Osteocyte (in vitro differentiated cells): ENCODE measurements at places on chromosomes 6 and 20. TPM values are rescaled to one million over a fixed set of nuclear protein-coding genes. Genes with fewer than 3 reads are reported as not detected.
A peak's percentile ranks its signal among the peaks of the same experiment; 100 is the strongest.

ASIP gene
- not detected in 2 replicates for total RNA-seq

FAM83B gene
- 0.26 and 0.64 TPM in 2 replicates for total RNA-seq

DNA sequence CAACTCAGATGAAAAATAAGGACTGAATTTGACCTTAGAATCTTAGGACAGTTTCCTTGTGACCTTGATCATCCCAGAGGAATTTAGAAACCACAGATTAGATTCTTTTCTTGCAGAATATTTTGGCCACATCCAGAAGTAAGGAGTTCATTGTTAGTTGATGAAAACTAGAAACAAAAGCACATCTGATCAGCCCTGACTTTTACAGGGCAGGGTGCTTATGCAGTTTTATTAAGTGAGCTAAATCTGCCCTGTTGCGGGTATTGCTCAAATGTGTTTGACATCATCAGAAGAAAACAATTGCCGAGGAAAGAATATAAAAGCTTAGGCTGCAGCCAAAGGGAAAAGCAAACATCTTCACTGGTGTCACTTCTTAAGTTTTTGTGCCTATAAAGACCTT, 100.8 kb downstream of the MTFR2 start:
- peaks cover 2% of the 10 kb centered on the region for H3K4me1 ChIP-seq
- H3K27me3 ChIP-seq = no peaks in the 10 kb centered on the region
- DNase-seq = no peak
- peaks cover 1% of the 10 kb centered on the region for H3K36me3 ChIP-seq
- H3K4me3 ChIP-seq = no peak overlapping the region
- H3K27ac ChIP-seq = no peak overlapping the region

METTL24 gene
- total RNA-seq = not detected in 2 replicates

DNA sequence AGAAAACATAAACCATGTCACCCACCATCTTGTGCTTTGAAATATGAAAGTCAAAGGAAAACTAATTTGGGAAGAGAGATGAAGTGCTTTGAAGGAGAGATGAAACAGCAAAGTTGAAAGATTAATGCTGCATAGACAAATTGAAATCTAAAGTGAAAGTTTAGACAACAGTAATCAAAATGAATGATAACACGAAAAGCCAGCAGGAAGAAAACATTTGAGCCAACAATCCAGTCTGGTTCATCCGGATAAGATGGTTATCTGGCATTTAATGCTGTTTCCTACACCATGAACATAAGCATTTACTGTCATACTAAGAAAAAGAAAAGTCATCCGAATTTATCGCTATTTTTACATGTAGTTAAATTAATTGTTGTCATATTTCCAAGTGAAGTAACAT, 595 bp downstream of the HAO1 start:
- no peak overlapping the region for H3K27ac ChIP-seq
- DNase-seq = no peak
- no peaks in the 10 kb centered on the region for H3K36me3 ChIP-seq
- no peaks in the 10 kb centered on the region for H3K4me1 ChIP-seq
- no peak overlapping the region for H3K4me3 ChIP-seq

PEX6 gene
- total RNA-seq = 27.1 and 27.3 TPM in 2 replicates

DNA sequence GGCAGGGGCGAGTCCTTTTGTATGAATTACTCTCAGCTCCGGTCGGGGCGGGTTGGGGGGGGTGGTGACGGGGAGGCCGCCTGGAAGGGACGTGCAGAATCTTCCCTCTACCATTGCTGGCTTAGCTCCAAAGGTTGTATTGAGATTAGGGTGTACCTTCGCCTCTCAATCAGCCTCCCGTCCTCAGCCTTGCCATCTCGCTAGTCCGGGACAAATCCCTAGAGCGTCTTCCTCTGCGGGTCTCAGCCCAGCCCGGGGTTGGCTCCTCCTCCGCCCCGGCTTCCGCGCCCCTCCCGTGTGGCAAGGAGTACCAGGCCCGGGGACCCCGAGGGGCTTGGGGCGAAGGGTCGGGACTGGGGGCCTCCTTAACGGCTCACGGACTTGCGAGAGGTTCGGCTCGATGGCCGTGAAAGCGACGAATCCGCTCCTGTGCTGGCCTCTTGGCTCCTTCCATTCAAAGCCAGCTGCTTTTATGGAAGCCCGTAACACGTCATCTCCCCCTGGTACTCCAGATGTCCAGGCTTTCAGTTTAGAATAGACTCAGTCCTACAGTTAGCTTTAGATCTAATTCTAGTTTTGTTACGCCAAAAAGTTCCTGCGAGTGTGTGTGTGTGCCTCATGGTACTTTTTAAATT, 636 bp upstream of the EEF1A1 start:
- DNase-seq = peak; percentile 92
- H3K4me1 ChIP-seq = peaks cover 49% of the 10 kb centered on the region
- no peaks in the 10 kb centered on the region for H3K27me3 ChIP-seq
- peak overlapping the region; percentile 99 for H3K27ac ChIP-seq
- peaks cover 40% of the 10 kb centered on the region for H3K36me3 ChIP-seq
- peak overlapping the region; percentile 95 for H3K4me3 ChIP-seq

TRIM40 gene
- not detected in 2 replicates for total RNA-seq

DNA sequence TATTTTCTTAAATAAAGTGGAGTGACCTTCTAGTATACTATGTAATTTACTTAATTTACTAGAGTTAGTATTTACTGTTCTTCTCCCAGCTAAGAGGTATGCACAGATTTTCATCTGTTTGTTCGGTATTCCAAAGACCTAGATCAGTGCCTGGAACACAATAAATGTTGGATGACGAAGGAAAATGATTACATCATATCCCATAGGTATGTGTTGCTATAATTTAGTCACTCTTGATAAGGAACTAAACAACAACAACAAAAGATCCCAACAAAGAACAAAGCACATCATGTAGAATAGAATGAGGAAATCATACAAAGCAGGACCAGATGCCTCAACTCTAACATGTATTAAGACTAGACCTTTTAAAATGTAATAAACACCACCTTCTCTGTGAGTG, 89.6 kb upstream of the ADGRF1 start:
- H3K4me1 ChIP-seq = peaks cover 28% of the 10 kb centered on the region
- H3K27me3 ChIP-seq = peaks cover 4% of the 10 kb centered on the region
- no peak for DNase-seq
- H3K4me3 ChIP-seq = no peak overlapping the region

GRCh38 chr20:4227085-4227821, 211.9 kb upstream of the RNF24 start:
- H3K27ac ChIP-seq = no peak overlapping the region
- peaks cover 26% of the 10 kb centered on the region for H3K27me3 ChIP-seq
- no peaks in the 10 kb centered on the region for H3K36me3 ChIP-seq
- DNase-seq = no peak
- H3K4me1 ChIP-seq = no peaks in the 10 kb centered on the region
- H3K4me3 ChIP-seq = no peak overlapping the region

HLA-DQB1 gene
- total RNA-seq = not detected in 2 replicates

GRCh38 chr6:27669295-27669623, 196.4 kb upstream of the ZNF184 start:
- DNase-seq = no peak
- no peak overlapping the region for H3K27ac ChIP-seq
- H3K27me3 ChIP-seq = peaks cover 68% of the 10 kb centered on the region

DNA sequence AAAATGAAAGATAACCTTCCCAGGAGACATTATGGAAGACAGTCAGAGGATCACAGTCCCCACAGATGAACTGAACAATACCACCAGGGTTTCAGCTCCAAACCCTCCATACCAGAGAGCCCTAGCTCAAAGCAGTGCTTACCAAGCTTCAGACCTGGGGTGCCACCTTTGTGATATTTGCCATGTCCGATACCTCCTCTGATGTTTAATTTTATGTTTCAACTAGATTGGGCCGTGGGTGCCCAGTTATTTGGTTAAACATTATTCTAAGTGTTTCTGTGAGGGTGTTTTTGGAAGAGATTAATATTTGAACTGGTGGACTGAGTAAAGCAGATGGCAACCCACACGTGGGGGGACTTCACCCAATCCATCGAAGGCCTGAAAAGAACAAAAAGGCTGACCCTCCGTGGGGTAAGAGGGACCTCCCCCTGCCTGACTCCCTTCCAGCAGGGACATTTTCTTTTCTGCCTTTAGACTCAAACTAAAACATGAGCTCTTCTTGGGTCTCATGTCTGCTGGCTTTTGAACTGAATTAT, 11.8 kb downstream of the SCML4 start:
- no peak overlapping the region for H3K27ac ChIP-seq
- peak; percentile 27 for DNase-seq
- H3K27me3 ChIP-seq = peaks cover 13% of the 10 kb centered on the region
- H3K4me3 ChIP-seq = no peak overlapping the region
- H3K4me1 ChIP-seq = peaks cover 14% of the 10 kb centered on the region

- H3K4me1 ChIP-seq = no peaks in the 10 kb centered on the region
- no peak overlapping the region for H3K27ac ChIP-seq
- DNase-seq = no peak
- H3K36me3 ChIP-seq = no peaks in the 10 kb centered on the region
- no peak overlapping the region for H3K4me3 ChIP-seq
Observed at GRCh38 chr20:4767084-4767483, 45.4 kb downstream of the PRND start.

- DNase-seq = no peak
- H3K4me3 ChIP-seq = no peak overlapping the region
- H3K4me1 ChIP-seq = peaks cover 4% of the 10 kb centered on the region
- peaks cover 19% of the 10 kb centered on the region for H3K27me3 ChIP-seq
Observed at GRCh38 chr6:33925936-33926335, 122.1 kb upstream of the MLN start.

DNA sequence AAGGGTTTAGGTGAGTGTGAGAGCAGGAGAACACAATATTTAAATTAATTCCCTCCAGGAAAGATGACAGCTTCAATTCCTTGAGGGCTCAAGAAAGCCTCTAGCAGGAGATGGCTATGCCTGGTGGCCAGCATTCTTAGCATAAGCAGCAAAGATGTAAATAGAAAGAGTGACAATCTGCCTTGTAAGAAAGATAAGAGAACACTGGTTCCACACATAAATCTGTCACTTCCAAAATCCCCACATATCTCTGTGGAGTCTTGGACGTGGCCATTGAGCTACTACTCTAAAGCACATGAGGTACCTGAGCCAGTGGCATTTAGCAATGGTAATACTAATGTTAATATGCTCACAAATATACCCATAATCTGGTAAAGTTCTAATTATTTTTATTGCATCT, 29.2 kb downstream of the DEFB114 start:
- H3K36me3 ChIP-seq = no peaks in the 10 kb centered on the region
- H3K27me3 ChIP-seq = peaks cover 3% of the 10 kb centered on the region
- DNase-seq = no peak
- H3K27ac ChIP-seq = no peak overlapping the region
- no peak overlapping the region for H3K4me3 ChIP-seq

LAMP5 gene
- 0.76 and 0.86 TPM in 2 replicates for total RNA-seq

- H3K4me3 ChIP-seq = no peak overlapping the region
- no peak for DNase-seq
- no peaks in the 10 kb centered on the region for H3K27me3 ChIP-seq
- no peak overlapping the region for H3K27ac ChIP-seq
- H3K36me3 ChIP-seq = no peaks in the 10 kb centered on the region
Observed at GRCh38 chr6:149265945-149266344, 51.6 kb upstream of the TAB2 start.
